Stimulated activated CD8-positive, alpha-beta memory T cell treated with anti-CD3 and anti-CD28 coated beads, Interleukin-7, amount 100 ng/mL, for 1 hour (primary cell): ENCODE measurements at places on chromosomes 6 and 20.

GRCh38 chr6:75619230-75619899, 17.7 kb downstream of the SENP6 start:
- no peak for DNase-seq

DNA sequence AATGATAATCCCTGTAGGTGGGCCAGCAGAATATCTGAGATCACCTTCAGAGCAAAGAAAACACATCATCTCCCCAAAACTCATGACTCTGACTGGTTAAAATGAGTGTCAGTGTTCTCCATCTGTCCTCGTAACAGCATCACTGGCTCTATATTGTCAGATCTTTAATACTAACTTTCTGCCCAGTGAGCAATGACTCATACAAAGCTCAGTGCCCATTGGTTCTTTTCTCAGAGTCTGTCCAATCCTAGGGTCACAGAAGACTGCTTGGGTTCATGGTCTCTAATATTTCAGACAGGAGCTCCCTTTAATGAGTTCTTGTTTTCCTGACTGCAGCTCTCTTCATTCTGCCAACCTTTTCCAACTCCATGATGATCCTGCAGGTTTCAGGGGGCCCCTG, 36.4 kb downstream of the HLA-DPB1 start:
- DNase-seq, result no peak

DNA sequence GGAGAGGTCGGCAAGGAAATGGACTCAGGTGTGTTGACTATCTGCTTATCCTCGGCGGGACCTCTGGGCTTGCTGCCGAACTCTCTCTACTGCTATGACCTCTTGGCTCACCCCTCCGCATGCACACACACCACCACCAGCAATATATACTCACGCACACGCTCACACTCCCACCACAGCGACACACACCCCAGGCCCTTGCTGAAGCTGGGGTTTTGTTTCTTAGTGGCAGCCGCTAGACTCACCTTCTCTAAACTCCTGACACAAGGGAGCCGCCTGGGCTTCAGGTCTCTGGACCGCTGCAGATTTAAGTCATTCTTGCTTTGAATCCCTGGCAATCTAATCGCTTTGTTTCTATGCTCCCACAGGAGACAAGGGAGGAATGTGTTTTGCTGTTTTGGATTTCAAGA, 59.4 kb upstream of the BACH2 start:
- no peak for DNase-seq

- no peak for DNase-seq
Measured at GRCh38 chr6:14149739-14150130, 32.2 kb downstream of the CD83 start.

DNA sequence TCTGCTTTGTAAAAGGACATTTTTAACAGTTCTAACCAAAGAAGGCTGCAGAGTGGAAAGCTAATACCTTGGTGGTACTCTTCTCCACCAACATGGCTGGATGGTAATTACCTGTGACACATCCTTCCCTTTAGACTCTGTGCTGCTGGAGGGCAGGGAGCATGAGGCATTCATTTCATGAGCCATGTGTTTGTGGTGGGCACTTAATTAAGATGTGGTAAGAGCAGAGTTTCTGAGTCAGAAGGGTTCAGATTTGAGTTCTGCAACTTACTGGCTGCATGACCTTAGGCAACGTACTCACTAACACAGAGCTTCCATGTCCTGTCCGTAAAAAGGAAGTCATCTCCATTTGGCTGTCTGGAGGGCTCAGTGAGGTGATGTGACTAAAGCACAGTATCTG, 9.1 kb upstream of the ZNF133 start:
- DNase-seq, result no peak

GRCh38 chr20:37995856-37996605, 37.2 kb downstream of the TTI1 start:
- no peak for DNase-seq

GRCh38 chr6:125951323-125951722, 5.2 kb upstream of the HINT3 start:
- no peak for DNase-seq
